WERI-Rb-1 (cell line): ENCODE measurements at places on chromosomes 13 and 19.

DNA sequence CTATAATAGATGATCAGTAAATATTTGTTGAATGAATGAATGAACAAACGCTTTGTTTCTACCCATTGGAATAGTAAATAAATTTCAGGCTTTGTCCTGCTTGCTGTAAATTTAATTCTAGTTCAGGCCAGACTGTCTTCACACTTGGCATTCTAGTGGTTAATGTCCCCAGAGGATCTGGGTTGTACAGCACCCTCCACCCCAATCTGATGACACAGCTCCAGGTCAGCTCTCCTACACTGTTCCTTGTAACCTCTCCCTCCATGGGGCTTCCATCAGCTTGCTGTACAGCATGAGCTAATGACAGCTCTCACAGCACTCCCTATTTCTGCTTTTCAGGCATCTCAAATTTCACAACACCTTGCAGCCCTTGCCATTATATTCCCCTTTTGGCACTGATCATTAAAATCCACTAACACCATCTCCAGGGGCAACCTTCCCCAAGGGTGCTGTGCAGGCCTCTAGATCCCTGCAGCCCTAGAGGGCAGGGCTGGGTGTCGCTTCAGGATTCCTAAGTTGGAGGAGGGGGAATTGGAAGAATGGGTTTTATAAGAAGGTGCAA, 12.7 kb upstream of the KL start:
- no peak for DNase-seq

- peak; percentile 68 for DNase-seq
These were observed 8.7 kb downstream of the HOMER3 start for GRCh38 chr19:18932216-18932841.

DNA sequence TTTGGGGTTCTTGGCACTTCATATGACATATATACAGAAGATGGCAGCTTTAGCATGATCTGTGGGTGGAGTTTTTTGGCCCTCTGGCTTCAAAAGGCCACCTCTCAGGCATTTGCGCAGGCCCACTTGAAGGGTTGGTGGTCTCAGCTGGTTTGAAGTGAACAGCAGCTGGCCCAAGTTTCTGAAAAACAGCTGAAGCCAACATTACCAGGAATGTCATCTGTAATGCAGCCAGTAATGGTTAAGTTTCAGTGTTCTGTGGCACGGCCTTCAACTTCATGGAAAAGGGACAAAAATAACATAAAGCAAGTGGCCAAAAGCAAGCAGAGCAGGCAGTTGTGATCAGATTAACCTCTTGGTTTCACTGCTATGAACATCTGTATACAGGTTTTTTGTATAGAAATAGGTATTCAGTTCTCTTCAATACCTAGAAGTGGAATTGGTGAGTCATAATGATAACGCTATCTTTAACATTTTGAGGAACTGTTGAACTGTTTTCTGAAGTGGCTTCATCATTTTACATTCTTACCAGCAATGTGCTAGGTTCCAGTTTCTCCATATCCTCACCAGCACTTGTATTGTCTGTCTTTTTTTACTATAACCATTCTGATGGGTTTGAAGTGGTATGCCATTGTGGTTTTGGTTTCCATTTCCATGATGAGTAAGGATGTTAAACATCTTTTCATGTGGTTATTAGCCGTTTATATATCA, 245.4 kb downstream of the SHISA2 start:
- no peak for DNase-seq

- no peak for DNase-seq
These were observed 630 bp downstream of the COQ8B start for GRCh38 chr19:40716031-40716481.

- no peak for DNase-seq
These were observed 112.6 kb downstream of the KCNRG start for GRCh38 chr13:50127726-50128291.
